ENCODE measurements at places on chromosomes 6 and 20.

- DNase-seq, result no peak
Measured at GRCh38 chr6:34544776-34545471, 11.2 kb downstream of the SPDEF start.

DNA sequence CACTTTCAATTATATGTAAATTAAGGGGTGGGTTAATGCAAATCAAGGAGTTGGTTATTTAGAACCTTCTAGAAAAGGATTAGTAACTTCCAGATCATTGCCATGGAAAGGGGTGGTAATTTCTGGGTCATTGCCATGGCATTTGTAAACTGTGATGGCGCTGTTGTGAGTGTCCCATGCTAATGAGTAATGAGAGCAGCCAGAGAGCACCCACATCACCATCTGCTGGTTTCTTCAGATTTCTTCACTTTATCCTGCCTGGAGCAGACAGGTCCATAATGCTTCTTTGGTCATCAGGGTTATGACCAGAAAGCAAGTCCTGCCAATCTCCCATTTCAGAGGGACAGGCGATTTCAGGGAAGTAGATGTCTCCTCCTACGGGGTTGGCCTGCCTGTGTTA, 311.3 kb upstream of the CNR1 start:
- no peak for DNase-seq

- DNase-seq, result no peak
Measured at GRCh38 chr6:152166497-152166896, 359.0 kb downstream of the ESR1 start.

GRCh38 chr20:41668057-41668749, 50.0 kb upstream of the CHD6 start:
- no peak for DNase-seq

DNA sequence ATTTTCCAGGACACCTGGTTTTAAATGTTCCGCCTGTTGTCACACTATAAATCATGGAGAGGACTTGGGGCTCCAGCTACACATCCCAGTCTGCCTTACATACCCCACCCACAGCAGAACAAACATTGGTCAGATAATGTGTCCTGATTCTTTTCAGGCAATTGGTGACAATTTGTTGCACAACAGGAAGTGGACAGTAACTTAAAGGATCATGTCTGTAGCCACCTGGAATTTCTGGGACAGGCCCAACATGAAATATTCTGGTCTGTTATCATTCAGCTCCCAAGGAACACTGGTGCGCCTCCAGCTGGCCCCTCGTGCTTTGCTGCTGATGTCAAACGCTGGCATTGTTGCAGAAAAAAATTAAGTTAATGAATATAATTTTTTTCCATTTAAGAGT, 117.2 kb downstream of the SOBP start:
- DNase-seq, result no peak

GRCh38 chr20:39195582-39196021, 233.5 kb downstream of the DHX35 start:
- no peak for DNase-seq

DNA sequence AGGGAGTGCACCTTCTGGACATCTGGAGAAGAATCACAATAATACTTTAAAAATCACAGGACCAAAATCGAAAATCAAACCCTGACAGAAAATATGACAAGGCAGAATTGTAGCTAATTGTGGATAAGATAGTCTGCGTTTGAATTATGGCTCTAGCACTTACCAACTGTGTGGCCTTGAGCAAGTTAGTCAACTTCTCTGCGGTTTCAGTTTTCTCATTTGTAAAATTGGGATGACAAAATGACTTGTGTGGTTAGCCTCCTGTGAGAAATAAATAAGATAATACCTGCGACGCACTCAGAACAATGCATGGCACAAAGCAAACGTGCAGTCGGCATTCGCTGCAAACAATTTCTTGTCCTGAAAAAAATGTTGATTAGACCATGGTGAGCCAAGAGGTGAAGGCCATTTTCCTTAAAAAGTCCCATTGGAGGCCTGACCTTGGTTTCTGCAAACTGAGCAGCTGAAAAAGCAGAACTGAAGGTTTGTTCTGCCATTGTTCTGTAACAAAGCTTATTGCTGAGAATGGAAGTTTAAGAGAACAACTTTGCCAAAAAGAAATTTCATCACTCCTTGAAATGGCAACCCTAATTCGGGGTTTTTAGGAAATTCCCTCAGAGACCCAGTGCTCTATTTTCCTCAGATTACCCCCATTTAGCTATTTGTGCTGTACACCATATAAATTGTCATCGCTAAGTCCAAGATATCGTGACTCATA, 266.3 kb downstream of the ERMARD start:
- DNase-seq, result no peak

DNA sequence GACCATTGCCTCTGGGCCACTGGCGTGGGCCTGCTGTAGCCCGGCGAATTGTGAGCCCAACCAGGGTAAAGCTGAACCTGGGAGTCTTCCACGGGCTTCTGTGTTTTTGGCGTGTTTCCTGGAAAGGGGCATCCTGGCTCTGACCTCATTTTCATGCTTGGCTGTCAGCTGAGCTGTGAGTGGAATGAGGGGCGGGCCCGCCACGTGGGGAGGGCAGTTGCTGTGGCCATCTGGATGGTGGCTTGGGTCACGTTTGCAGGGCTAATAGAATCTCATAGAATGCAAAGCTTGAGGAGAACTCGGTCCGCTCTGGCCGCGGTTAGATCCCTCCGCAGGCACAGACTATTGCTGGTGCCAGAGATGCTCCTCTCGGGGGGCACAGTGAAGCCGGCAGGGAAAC, 263.0 kb downstream of the SMOC2 start:
- no peak for DNase-seq

GRCh38 chr20:4545526-4545925, 176.2 kb upstream of the PRND start:
- DNase-seq, result peak; percentile 44

DNA sequence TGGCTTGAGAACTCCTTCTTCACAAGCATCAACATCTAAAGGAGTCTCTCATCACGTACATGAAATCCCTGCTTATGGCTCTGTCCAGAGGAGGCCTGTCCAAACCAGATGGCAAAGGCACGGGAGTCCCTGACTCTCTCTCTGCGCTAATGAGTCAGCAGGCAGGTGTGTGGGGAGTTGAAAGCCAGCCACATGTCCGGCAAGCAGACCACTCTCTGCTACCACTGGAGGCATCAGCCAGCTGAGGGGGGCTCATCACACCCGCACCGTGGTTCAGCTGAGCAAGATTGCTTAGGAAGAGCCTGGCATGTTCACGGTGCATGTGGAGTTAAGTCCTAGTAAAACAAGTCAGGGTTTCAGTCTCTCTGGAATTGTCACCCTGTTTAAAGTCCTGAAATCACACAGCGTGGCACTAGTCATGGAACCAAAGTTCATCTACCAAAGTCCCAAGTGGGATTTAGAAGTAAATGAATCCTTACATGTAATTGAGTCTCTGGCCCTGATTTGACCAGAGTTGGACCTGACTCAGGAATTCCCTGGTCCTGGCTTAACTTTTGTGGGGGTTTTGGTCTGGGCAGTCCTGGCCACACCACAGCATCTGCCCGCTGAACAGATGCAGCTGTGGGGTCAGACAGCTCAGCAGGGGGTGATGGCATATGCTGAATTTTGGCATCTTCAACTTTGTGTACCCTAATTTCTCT, 155.2 kb upstream of the RIN2 start:
- no peak for DNase-seq

GRCh38 chr20:32435449-32436107, 77.4 kb downstream of the ASXL1 start:
- DNase-seq, result no peak

DNA sequence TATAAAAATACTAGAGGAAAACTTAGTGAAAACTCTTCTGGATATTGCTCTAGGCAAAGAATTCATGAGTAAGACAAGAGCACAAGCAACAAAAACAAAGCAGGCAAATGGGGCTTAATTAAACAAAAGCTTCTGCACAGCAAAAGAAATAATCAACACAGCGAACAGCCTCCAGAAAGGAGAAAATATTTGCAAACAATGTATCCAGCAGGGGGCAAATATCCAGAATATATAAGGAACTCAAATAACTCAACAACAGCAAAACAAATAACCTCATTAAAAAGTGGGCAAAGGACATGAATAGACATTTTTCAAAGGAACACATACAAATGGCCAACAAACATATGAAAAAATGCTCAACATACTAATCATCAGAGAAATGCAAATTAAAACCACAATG, 17.1 kb upstream of the HECA start:
- no peak for DNase-seq

GRCh38 chr20:44467289-44467883, 8.3 kb upstream of the TTPAL start:
- no peak for DNase-seq

DNA sequence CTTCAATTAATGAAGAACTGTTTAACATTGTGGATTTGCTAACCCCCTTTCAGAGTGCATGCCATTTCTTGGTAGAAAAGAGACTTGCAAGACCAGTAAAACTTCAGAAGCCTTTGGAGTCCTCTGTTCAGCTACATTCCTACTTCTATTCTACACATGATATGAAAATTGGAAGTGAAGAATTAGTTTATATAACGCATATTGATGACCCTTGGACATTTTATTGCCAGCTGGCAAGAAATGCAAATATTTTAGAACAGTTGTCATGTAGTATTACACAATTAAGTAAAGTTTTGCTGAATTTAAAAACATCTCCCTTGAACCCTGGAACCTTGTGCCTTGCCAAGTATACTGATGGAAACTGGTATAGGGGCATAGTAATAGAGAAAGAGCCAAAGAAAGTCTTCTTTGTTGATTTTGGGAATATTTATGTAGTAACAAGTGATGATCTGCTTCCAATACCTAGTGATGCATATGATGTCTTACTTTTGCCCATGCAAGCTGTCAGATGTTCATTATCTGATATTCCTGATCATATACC, 3.3 kb downstream of the TDRD6 start:
- DNase-seq, result no peak

- DNase-seq, result no peak
Measured at GRCh38 chr6:82882363-82883023, 183.1 kb downstream of the UBE3D start.

GRCh38 chr6:170439366-170440361, 113.4 kb downstream of the PSMB1 start:
- DNase-seq, result no peak

DNA sequence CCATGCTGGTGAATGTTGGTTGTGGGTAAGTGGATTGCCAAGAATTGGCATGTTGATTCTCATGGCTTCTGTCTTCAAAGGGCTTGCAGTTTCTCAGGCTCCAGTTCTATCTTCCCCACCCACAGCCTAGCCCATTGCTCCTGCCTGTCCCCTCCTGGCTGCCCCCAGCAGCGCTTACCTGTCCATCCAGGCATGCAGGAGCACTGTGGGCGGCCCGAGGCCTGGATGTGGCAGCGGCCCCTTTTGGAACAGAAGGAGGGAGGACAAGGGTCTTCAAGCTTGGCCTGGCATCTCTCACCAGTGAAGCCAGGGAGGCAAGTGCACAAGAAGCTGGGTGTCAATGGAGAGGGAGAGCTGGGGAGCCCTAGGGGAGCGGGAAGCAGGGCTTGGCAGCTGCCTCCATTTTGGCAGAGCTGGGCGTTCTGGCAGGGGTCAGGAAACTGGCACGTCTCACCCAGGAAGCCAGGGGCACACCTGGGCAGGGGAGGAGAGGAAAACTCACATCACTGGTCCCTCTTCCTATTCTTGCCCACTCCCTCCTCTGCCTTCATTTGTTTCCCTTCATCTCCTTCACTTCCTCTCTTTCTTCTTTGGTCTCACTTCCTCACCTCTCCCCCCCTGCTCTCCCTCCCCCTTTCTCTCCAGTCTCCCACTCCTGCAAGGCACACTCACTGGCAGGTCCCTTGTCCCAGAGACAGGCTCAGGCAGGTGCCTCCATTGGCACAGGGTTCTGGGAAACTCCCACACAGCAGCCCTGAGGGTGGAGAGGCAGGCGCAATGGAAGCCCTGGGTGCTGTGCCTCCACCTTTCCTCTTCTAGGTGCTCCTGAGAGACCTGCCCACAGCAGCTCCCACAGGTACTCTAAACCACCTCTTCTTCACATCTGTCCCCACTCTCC, 1.3 kb downstream of the NOTCH4 start:
- no peak for DNase-seq

- DNase-seq, result peak; percentile 19
Measured at GRCh38 chr6:150336299-150336698, 32.5 kb upstream of the IYD start.

DNA sequence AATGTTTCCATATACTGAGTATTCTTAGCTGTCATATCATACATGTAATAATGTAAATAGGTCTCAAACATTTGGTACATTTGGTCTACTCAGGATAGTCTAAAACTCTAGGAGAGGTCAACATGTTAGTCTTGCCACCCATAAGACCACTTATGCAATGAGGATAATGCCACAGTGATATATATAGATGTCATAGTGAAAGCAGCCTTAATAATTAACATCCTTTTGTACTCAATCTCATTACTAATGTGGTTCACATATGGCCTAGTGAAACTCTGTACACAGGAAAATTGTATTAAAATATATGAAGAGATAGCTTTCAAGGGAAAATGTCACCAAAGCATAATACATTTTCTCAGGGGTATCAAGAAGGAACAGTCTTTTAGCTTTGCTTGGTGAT, 577.9 kb downstream of the TFAP2B start:
- DNase-seq, result no peak

GRCh38 chr20:23049201-23050075, at the start of gene THBD:
Gene THBD (minus strand): TSS chr20:23049672. CDS start chr20:23049504, 168 bp downstream.
- no peak for DNase-seq

DNA sequence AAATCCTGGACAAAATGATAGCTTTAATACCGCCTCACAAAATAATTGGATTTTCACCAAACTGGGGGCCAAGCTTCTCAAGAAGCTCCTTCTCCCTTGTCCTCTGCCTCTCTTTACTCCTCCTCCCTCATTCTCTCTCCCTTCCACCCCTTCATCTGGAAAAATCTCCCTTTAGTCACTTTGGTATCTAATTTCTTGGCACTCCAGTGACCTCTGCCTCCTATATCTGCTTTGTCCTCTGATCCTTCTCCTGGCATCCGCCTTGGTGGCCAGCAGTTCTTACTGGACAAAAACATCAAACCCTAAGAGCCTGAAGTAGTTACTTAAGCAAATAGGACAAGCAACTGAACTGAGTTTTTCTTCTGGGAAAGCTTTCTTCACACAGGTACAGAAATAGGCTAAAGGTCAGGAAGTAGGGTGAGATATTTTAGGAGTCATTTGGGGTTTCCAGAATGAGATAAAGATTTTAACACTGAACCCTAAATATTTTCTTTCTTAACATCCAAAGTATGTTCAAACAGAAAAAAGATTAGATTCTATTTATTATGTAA, 220.7 kb downstream of the ARHGAP18 start:
- DNase-seq, result no peak

DNA sequence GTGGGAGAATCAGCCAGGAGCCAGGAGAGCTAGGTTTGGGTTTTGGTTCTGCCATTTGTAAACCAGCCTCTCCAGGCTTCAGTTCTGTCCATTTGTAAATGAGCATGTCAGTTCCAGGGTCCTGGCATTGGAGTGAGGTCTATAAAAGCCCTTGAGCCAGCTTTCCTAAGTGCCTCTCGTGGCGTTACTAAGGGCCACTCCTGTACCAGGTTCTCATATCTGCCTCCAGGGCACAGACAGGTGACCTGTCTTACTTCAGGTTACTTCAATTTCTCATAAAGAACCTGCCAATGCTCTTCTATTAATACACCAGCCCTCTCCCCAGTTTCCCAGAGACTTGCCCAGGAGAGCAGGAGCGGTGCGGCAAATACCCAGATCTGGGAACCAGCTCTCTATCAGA, 101.9 kb downstream of the VEGFA start:
- no peak for DNase-seq
